ENCODE measurements at places on chromosomes 6 and 20.

GRCh38 chr20:47298624-47299023 lies 57.9 kb downstream of the ZMYND8 start:
- DNase-seq = no peak

GRCh38 chr20:19161336-19161735 lies 51.1 kb upstream of the SLC24A3 start:
- DNase-seq = no peak

DNA sequence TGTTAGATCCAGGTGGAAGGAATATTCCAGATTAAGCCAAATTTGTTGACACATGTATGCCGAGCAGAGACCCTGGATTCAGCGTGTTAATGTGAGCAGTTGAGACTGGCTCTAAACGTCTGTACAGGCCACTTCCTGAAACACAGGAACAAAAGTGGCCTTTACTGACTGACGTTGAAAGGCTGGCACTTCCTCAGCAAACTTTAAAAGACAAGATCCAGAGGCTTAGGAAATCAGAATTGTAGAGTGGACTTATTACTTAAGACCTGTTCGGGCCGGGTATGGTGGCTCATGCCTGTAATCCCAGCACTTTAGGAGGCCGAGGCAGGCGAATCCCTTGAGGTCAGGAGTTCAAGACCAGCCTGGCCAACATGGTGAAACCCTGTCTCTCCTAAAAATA lies 125.7 kb upstream of the ARID1B start:
- no peak for DNase-seq

GRCh38 chr6:35294308-35294945 lies 3.2 kb upstream of the DEF6 start:
- no peak for DNase-seq

GRCh38 chr6:16713597-16713996 lies 47.7 kb downstream of the ATXN1 start:
- no peak for DNase-seq

DNA sequence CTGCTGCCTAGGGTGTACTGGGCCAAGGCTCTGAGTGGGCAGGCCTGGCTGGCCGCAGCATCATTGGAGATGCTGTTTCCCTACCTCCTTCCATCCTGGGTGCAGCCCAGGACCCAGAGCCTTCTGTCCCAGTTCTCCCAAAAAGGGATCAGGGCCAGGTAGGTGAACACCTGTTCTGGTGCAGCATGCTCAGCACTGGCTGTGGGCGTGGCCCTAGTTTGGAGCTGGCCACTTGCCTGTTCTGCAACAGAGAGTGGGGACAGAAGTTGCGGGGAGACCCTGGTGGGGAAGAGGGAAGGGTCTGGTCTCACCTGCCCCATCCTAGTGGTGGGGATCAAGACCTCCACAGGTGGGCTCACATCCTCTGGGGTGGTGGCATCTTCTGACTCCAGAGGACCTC lies 1.4 kb upstream of the ARMC12 start:
- no peak for DNase-seq

- DNase-seq = no peak
Measured at GRCh38 chr6:130912434-130912833, 85.2 kb downstream of the SMLR1 start.

DNA sequence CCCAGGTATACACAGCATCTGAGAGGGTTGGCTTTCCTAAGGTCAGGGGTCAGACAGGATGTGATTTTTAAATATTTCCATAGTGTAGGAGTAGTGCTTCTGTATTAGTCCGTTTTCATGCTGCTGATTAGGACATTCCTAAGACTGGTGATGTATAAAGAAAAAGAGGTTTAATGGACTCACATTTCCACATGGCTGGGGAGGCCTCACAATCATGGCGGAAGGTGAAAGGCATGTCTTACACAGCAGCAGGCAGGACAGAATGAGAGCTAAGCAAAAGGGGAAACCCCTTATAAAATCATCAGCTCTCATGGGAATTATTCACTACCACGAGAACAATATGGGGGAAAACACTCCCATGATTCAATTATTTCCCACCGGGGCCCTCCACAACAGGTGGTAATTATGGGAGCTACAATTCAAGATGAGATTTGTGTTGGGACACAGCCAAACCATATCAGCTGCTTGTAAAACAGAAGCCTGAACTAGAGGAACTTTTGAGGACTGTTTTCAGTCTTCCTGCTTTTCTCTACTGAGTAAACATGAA lies 91.0 kb upstream of the MEI4 start:
- no peak for DNase-seq

DNA sequence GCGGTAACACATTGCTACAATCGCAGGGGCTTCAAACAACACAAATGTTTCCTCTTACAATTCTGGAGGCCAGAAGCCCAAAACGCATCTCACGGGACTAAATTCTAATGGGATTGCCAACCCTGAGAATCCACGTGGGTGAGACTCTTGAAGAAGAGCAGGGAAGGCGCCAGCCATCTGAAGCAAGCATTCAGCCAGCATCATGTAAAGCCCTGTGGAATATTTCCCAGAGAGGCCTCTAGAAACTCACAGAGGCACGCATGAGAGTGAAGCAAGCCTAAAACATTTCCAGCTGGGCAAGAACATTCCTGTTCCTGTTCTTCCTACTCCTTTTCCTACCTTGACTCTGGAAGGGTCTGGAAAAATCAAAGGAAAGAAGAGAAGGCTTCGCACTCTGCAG lies 19.6 kb upstream of the FNDC1 start:
- DNase-seq = no peak
